ENCODE measurements at places on chromosomes 1 and 21.

DNA sequence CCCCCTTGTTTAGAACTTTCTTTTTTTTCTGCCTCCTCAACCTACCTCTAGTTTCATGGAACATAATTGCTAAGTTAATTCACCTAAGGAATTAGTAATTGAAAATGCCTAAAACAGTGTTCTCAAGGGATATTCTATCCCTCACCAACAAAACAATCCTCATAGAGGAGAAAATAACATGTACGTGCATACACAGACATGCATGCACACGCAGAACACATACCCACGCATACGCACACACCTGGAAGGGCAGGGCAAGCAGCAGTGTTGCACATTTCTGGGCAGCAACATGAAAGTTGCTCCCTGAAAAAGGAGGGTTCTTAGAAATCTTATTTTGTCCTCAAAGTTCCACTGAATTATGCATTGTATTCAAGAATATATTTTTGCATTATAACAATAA is 76.6 kb downstream of the HHAT start:
- no peak for DNase-seq

DNA sequence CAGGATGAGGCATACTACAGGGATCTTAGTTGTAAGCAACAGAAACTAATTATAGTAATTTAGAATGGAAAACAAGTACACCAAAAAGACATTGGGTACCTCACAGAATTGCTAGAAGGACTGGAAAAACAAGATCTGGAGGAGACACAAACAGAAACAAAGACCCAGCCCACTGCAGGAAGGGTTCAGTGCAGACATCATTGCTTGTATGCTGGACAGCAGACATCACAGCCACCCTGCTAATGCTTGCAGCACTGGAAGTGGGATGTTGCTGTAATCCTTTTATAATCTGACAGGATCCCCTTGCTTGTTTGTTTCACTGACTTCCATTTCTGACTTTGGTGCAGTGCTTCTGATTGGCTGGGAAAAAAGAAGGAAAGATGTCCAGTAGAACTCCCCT is 111.4 kb upstream of the ZNF678 start:
- DNase-seq = no peak

DNA sequence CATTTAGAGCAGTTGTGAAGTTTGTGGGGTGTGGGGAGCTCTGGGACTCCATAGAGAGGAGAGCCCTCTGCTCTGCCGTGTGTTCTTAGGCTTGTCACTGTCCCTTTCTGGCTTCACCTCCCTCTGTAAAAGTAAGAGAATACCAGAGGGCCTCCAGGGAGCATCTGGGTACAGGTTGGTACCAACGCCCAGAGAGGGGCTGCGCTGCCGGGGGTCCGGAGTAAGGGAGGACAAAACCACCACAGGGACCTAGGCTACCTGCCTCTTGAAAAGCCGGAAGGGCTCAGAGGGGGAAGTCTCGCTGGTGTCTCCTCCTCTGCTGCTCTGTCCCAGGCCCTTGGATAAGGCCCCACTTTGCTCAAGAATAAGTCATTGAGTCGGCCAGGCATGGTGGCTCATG is 3.1 kb upstream of the TINAGL1 start:
- no peak for DNase-seq

DNA sequence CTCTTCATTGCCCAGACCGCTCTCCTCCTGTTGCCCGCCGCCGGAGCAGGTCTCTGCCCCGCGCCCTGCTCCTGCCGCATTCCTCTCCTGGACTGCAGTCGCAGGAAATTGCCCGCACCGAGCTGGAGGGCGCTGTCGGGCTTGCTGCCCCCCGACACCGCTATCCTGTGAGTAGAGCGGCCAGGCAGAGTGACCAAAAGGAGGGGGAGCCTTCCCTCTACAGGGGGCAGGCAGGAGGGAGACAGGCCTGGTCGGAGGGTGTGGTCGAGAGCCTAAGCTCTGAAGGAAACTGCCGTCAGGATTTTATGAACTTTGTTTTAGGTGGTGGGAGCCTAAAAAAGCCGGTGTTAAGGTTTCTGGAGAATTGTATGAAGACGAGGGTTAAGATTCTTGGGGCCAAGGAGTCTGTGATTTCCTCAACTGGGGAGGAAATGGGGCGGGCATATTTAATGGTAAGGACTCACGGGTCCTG is 517 bp downstream of the LRIG2 start:
- no peak for DNase-seq

- no peak for DNase-seq
These were observed 49.5 kb downstream of the SSBP3 start for GRCh38 chr1:54356680-54357147.

DNA sequence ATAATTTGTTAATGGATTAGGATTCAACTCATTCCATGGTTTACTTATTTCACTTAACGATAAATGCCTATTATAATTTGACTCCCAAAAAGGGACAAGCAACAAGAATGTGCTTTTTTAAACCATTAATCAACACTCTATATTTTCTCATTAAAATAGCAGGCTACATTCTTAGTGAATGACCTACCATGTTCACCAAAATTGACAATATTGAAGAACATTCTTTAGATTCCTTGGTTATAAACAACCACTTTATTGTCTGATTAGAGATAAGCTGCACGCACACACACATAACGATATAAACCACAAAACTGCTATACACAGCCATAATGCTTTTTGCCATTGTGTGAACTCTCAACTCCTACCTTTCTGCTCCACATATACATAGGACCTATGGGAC is 75.4 kb upstream of the LRRC7 start:
- DNase-seq = no peak

DNA sequence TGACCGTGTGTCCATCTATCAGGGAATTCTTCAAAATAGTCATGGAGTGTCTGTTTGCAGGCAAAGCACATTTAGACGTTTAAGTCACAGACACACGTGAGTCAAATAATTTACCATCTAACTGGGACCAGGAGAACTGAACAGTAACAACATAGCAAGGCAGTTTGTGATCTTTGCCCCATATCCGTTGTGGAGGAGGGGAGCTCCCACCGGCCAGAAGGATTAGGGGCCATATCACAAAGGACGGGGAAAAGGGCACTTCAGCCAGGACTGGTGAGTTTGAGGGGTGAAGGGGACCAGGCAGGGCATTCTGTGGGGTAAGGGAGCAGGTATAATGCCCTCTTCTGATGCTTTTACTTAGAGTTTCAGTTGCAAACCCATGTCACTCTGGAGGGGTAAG is 22.9 kb downstream of the ELAPOR1 start:
- no peak for DNase-seq

GRCh38 chr21:27077501-27077900 is 110.6 kb upstream of the ADAMTS5 start:
- DNase-seq = no peak

- no peak for DNase-seq
These were observed 40.4 kb downstream of the KIAA0040 start for GRCh38 chr1:175152006-175152652.

DNA sequence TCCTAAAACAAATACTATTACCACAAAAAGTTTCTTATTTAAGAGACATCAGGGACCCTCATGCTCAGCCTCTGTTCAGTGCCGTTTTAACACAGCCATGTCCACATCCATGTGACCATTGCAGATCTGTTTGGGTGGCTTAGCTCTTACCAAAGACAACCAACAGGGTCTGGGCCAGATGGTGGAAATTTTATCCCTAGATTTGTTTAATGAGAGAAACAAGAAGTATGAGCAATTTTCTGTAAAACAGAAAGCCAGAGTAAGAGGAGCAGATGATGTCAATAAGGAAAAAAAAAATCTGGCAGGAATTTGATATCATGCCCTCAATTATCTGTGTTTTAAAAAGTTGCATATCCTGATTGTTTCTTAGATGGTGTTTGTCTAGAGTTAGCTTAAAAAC is 299.9 kb downstream of the TM2D1 start:
- no peak for DNase-seq

GRCh38 chr1:168799927-168800605 is 71.1 kb upstream of the DPT start:
- DNase-seq = no peak

DNA sequence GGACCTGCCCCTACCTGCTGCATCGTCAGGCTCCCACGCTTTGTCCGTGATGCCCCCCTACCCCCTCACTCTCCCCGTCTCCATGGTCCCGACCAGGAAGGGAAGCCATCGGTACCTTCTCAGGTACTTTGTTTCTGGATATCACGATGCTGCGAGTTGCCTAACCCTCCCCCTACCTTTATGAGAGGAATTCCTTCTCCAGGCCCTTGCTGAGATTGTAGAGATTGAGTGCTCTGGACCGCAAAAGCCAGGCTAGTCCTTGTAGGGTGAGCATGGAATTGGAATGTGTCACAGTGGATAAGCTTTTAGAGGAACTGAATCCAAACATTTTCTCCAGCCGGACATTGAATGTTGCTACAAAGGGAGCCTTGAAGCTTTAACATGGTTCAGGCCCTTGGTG is 8.9 kb downstream of the SPATA46 start:
- DNase-seq = no peak

- DNase-seq = no peak
These were observed 2.3 kb downstream of the RSBN1 start for GRCh38 chr1:113809670-113810602.

DNA sequence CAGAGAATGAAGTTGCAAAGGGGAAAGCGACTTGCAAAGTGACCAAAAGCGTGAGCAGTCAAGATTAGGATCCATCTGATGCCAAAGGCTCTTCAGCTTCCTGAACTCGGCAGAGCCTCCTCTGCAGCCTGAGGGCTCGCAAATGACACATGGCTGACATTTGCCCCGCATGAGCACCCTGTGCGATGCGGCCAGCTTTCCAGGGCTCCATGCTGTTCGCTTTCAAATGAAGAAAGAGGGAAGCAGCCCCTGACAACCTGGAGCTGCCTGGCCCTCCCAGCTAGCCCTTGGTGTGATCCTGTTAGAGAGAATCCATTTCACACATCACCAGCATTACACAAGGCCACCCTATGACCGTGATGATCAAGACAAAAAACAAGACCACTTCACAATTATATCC is 20.2 kb upstream of the FAM131C start:
- DNase-seq = no peak

GRCh38 chr1:225998560-225999226 is 450 bp downstream of the SDE2 start:
- DNase-seq = no peak

DNA sequence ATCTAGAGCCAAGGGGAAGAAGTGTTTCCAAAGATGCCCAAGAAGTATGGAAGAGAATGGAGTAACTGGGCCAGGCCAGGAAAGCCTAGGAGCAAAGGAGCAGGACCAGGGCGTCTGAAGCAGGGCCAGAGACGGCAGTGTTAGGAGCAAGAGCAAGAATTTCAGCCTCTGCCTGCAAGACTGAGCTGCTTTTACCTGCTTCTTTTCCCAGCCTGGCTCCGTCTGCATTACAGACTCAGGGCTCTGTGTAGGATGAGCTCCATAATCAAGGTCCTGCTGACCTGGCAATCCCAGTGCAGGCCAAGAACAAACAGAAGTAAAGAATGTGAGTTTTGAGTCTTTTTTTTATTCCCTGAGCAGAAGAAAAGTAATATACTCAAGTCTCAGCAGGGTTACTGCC is 10.1 kb downstream of the FMO1 start:
- no peak for DNase-seq

DNA sequence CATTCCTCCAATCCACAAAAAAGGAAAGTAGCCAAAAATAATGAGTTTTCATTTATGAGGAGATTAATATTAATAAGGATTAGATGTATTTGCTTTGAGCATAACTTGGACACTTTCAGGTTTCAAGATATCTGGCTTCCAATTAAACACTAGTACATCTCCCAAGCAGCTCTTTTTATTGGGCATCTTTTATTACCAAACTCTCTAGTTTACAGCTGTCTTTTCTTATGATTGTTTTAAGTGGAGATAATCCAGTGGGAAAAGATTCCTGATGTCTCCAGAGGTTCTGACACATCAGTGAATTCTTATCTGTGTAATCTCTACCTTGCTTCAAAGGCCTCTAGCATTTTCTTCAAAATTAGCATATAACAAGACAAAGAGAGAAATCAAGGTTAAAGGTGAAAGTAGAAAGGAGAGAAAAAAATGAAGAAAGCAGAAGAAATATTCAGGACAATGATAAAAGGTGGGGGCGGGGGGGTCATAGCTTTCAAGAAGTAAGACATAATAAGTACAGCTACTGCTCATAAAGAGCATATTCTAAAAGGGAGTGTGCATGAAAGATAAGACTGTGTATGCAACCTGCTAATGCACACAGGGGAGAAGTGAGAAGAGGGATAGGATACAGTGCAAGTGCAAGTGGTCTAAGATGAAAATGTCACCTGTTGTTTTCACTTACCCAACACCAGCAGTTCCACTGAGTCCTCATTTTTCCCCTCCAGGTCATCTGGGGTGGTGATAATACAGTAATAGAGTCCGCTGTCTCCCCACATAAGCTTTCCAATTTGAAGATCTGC is 19.1 kb downstream of the ILDR2 start:
- no peak for DNase-seq

GRCh38 chr21:16241479-16241963 is 511.7 kb downstream of the USP25 start:
- no peak for DNase-seq

DNA sequence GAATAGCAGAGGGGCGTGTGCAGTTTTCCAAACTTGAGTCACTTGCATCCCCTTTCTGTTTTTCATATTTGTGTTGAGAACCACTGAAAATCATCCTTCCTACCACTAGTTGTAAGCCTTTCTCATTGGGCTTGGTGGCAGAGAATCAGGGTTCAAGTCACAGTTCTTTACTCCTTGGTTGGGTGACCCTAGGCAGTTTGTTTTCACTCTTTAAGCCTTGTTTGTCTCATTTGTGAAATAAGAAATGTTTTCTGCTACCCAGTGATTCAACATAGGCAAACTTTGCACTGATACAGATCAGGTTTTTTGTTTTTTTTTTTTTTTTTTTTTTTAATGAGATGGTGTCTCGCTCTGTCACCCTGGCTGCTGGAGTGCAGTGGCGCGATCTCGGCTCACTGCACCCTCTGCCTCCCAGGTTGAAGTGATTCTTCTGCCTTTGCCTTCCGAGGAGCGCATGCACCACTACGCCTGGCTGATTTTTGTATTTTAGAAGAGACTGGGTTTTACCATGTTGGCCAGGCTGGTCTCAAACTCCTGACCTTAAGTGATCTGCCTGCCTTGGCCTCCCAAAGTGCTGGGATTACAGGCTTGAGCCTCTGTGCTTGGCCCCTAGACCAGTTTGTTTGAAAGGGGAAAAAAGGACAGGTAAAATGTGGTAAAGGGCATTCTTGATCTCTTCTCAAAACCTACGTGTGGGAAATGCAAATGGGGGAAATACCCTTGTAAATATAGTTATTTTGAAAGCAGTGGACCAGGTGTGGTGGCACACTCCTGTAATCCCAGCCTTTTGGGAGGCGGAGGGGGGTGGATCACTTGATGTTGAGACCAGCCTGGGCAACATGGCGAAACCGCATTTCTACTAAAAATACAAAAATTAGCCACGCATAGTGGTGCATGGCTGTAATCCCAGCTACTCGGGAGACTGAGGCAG is 3.2 kb downstream of the CLIC4 start:
- no peak for DNase-seq

GRCh38 chr1:224205438-224205840 is 22.4 kb downstream of the DEGS1 start:
- no peak for DNase-seq

DNA sequence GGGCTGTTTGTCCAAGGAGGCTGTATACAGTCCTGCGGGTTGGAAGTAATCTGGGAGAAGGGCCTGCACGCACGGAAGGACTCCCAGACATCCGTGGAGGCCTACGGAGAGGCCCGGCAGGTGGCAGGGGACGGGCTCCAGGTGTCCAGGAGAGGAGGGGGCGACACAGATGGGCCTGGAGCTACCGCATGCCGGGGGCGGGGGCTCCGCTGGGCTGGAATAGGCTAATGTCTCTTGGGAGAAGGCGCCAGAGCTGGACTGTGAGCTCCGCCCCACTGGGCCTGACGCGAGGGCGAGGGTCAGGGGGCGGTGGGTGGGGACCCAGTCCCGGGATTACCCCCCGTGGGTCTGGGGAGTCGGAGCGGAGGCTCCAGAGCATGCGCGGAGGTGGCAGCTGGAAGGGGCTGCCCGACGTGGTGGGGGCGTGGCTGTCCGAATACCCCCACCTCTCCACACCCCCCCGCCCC is 659 bp downstream of the AGO1 start:
- DNase-seq = peak; percentile 26

Measured in activated gamma-delta T cell (primary cell).